ENCODE measurements at places on chromosomes 4 and X.

DNA sequence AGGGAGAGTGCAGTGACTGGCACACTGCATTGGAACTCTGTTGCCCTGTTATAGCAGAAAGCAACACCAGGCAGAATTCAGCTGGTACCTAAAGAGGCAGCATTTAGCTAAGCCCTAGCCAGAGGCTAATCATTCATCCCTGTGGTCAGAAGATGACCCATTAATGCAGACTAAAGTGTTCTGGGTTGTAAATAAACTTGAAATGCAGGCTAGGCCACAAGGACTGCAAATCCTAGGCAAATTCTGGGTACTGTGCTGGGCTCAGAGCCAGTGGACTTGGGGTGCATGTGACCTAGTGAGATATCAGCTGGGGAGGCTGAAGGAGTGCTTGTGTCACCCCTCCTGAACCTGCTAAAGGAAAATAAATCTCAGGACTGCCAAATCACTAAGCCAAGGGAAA is 91.2 kb downstream of the LPAR4 start:
- no peak for DNase-seq

DNA sequence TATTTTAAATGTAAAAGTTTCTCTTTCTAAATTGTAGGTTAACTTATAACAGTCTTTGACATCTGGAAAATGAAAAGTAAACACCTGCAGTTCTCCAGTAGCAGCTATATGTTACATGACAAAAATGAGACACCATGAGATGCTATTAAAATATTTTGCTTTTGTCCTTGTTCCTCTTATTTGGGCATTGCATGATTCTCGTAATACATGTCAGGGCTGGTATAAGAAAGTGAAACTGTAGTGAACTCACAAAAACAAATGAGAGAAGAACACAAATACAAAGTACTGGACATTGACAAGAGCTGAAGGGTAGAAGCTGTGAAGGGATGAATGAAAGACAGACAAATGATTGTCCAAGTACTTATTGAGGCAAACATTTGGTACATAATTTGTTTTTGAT is 9.0 kb downstream of the GK2 start:
- DNase-seq, result no peak

DNA sequence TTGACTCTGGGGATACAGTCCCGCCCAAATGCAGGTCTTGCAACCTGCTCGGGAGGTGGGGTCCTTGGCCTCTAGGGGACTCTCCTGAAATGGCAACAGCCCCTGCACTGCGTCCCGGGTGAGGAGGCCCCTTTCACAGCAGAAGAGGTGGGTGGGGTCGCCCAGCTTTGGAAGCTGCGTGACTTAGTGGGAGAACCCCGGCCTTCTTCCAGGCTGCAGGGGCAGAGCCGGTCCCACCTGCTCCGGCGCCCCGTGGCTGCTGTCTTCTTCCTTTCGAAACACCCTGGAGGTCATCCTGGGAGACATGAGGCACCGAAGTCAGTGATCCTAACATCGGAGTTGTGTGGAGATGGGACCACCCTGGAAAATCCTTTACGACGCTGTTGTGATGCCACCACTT is 103.7 kb upstream of the ADRA2C start:
- no peak for DNase-seq

DNA sequence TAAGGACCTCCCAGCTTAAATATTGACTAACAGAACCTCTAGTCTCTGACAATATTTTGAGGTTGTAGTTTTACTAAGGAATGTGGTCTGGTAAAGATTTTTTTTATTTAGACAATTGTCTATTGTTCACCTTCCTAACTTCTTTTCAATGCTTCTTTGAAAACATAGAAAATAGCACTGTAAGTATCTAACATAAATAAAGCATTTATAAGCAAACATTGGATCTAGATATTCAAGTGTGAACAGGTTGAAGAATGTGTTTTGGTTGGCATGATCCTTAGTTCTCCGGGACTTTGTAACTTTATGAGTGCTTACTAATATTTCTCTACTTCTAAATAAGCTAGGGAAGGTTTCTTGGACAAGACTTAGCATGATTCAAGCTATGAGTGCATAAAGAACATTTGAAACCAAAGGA is 285.4 kb upstream of the ARSJ start:
- no peak for DNase-seq

DNA sequence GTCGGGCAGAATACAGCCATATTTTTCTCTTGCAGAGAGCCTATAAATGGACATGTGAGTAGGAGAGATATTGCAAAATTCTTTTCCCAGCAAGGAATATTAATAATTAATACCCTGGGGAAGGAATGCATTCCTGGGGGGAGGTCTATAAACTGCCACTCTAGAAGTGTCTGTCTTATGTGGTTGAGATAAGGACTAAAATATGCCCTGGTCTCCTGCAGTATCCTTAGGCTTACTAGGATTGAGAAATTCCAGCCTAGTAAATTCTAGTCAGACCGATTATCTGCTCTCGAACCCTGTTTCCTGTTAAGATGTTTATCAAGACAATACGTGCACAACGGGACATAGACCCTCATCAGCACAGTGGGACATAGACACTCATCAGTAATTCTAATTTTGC is 872.6 kb downstream of the FSTL5 start:
- DNase-seq, result no peak

GRCh38 chr4:143338313-143338712 is 1.6 kb downstream of the GAB1 start:
- DNase-seq, result no peak

DNA sequence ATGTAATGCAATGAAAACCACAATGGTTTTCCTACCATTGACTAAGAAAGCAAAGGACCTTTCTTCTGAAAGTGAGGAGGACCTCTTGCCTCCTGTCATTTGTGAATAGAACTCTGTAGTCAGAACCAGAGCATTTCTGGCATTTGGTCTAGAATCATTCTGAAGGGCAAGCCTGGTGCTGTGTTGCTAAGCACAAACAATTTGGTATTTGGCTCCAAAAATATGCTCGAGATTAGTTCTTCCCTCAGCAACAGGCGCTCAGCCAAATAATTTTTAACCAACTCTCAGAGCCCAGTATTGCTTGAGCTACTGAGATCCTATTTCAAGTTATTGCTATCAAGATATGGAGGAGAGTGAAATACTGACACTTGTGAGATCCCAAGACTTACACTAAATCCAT is 71.0 kb downstream of the SNCA start:
- DNase-seq, result no peak

- DNase-seq, result no peak
These were observed 1.4 kb upstream of the CRMP1 start for GRCh38 chr4:5894266-5894665.

DNA sequence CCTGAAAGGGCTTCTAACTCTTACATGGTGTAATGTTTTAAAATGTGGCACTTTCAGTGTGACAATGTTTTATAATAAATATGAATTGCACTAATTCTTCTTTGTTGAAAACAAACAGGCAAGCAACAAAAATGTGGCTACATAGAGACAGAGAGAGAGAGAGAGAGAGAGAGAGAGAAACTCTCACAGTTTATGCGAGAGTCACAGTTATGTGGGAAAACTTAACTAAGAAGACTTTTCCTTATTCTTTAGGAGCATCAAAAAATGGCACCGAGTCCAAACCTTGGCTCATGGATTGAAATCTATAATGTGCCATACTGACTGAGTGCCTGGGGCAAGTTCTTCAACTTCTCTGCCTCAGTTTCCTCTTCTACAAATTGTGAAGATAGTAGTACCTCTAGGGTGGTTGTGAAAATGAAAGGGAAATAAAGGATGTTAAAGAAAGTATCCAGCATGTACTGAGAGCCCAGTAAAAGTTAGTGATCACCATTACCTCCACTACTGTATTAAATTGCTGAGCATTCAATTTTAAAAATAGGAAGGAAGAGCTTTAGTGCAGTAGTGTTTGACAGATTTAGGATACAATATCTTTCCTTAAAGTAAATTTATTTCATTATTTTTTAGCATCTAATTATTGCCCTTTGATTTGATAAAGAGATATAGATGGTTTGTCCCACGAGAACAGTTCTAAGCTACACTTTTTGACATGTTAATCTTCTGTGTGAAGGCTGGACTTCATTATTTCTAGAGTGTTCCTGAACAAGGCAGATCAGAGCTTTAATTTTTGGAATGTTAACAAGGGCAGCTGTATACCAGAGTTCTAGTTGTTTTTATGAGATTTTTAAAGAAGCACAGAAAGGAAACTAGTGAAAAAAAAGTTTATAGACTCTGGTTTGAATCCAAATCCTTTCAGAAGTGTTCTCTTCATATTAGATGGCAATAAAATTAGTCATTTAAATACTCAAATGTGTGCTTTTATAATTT is 187.5 kb upstream of the ANK2 start:
- DNase-seq, result no peak

GRCh38 chrX:115388879-115389278 is 99.4 kb downstream of the LUZP4 start:
- no peak for DNase-seq

- DNase-seq, result no peak
These were observed at the start of gene TNIP3 for GRCh38 chr4:121164291-121164690. Gene TNIP3 (minus strand): TSS chr4:121164321. CDS start chr4:121164125, 196 bp downstream.

DNA sequence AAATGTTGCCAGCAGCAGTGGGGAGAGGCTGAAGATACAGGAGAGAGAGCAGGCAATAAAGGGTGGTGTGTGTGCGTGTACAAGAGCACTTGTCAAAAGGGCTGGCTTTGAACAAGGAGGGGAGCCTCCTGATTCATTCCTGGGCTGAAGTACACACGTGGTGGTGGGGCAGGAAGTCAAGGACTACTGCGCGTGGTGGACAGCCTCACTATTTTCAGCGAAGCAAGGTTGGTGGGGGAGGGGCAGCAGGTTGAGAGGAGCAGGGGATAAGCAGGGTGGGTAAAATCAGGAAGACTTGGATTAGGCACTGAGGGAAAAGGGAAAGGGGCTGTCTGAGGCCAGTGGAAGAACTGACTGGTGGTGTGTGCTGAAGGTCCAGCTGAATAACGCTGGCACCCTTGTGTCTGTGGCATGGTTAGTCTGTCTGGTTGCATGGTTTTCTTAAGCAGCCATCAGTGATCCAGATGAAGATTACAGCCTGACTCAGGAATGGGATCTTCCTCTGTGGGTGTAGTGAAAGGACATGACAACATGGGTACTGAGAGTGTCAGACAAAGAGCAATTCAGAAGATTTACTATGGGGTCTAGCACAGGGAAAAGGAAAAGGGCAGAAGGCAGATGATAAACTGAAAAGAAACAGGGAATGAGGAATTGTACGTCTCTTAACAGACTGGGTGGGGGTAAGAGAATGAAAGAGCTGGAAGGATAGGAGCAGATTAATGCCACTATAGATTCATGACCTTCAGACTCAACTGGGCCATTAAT is 149.8 kb downstream of the CHM start:
- DNase-seq, result no peak

DNA sequence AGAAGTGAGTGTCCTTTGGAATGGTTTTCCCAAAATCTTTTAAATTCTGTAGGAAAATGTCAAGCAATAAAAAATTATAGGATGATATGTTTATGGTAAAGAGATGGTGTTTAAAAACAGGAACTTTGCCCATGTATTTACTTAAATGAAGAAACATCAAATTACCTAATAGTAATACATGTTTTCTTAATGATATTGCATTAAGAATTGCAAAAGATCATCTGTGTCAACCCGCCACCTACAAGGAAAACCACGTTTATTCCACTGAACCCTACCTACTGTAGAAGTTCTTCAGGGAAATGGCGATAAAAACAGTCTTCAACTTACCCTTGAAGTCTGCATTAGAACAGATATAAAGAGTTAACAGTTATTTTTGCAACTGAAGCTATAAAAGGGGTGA is 67.2 kb upstream of the NDP start:
- no peak for DNase-seq

GRCh38 chr4:80307774-80308465 is 27.6 kb upstream of the CFAP299 start:
- no peak for DNase-seq

- DNase-seq, result no peak
These were observed 143.1 kb downstream of the ARSF start for GRCh38 chrX:3184176-3184930.

Measured in liver (tissue), 10 donors.